ENCODE measurements at places on chromosomes 6 and 20.

GRCh38 chr6:134510142-134510541 is 192.2 kb upstream of the SGK1 start:
- no peak for DNase-seq

GRCh38 chr20:4225745-4226144 is 210.4 kb upstream of the RNF24 start:
- DNase-seq = peak; percentile 97

- DNase-seq = no peak
These were observed 40.9 kb downstream of the TM9SF4 start for GRCh38 chr20:32150291-32150848.

DNA sequence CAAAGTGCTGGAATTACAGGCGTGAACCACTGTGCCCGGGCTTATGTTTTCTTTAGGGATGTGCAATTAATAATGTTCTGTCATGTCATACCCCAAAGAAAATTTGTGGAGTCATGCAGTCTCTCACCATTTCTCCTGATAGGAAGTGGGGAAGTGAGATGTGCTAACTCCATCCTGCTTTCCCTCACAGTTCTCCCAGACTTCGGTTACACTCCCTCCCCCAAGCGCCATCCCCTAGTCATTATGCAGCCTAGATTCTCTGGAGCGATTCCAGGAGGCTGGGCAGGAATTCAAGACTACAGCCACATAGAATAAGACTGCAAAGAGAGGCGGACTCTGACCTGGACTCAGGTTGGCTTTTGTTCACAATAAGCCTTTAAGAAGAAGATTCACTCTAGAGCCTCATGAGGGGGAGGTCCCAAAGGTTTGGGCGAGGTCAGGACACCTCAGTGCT is 271.4 kb downstream of the ALDH8A1 start:
- DNase-seq = peak; percentile 91

DNA sequence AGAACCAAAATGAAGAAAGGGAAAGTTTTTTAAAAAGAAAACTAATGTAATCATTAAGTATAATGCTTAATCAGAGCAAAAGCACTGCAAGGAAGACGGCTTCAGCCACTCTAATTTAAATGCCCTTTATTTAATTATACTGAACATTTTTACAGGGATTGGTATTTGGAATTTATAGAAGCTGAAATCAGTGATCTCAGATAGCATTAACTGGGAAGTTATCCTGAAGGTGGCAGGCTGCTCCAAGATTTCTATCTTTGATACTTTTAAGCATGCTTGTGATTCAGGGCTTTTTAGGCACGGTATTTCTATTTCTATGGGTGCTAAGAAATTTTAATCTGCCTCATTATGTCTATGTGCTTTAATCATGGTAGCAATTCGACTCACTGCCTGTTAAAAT is 1.3 kb upstream of the NDUFAF4 start:
- peak; percentile 32 for DNase-seq

DNA sequence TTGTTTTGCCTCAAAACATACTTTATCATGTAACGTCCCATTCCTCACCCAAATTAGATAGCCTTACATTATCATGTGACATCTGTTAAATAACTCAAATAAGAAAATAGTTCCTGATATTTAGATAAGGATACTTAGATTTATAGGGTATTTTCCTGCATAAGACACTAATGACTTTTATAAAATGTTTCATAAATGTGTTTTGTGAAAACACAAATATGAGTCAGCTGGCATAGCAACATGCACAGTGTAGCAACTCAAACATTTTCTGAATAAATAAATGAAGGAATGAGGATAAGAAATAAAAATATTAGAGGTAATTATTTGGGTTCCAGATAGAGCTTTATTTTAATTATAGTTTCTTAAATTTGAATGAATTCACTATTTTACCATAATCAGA is 460.4 kb upstream of the PLCB4 start:
- no peak for DNase-seq

Data from astrocyte of the cerebellum (primary cell).